ENCODE measurements at places on chromosomes 6 and 20. TPM values are rescaled to one million over a fixed set of nuclear protein-coding genes. Genes with fewer than 3 reads are reported as not detected.

KHDC1L gene
- total RNA-seq = not detected

GRCh38 chr20:52103335-52103912 is 88.2 kb downstream of the ZFP64 start:
- DNase-seq = no peak

DNA sequence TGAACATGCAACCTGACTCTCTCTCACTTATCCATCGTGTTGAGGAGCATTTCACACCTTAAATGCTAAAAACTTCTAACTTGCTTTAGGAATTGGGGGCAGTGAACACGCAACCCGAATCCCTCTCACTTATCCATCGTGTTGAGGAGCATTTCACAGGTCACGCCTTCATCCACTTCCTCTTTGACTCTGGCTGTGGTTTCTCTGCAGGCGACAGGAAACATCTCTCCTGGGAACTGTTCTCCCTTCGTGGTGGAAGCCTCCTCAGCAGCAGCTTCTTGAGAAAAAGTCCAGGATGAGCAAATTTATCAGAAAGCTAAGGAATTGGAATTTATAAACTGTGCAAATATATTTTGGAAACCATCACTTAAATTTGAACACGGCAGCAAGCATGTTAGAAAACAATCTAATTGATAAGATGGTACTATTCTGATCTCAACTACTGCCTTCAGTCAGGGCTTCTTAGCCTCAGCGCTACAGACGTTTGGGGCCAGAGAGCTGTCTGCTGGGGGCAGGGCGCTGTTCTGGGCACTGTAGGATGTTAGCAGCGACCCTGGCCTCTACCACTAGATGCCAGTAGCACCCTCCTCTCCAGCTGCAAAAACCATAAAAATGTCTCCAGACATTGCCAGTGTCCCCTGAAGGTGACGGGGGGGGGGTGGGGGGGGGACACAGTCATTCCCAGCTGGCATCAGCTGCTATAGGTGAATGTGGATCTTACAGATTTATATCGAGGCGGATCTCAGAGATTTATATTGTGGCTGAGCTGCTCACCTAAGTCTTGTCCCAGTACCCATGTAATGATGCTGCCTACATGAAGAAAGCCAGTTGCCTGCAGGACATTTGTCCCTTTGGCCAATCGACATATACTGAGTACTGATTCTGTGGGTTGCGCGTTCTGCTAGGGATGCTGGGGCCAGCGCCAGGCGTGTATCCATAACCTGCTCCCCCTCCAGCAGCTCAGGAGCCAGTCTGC is 26.2 kb downstream of the CTCFL start:
- peak; percentile 67 for DNase-seq

GRCh38 chr6:81892891-81893290 is 140.4 kb upstream of the TENT5A start:
- no peak for DNase-seq
